ENCODE measurements at places on chromosomes 3 and 15.
A peak's percentile ranks its signal among the peaks of the same experiment; 100 is the strongest.

DNA sequence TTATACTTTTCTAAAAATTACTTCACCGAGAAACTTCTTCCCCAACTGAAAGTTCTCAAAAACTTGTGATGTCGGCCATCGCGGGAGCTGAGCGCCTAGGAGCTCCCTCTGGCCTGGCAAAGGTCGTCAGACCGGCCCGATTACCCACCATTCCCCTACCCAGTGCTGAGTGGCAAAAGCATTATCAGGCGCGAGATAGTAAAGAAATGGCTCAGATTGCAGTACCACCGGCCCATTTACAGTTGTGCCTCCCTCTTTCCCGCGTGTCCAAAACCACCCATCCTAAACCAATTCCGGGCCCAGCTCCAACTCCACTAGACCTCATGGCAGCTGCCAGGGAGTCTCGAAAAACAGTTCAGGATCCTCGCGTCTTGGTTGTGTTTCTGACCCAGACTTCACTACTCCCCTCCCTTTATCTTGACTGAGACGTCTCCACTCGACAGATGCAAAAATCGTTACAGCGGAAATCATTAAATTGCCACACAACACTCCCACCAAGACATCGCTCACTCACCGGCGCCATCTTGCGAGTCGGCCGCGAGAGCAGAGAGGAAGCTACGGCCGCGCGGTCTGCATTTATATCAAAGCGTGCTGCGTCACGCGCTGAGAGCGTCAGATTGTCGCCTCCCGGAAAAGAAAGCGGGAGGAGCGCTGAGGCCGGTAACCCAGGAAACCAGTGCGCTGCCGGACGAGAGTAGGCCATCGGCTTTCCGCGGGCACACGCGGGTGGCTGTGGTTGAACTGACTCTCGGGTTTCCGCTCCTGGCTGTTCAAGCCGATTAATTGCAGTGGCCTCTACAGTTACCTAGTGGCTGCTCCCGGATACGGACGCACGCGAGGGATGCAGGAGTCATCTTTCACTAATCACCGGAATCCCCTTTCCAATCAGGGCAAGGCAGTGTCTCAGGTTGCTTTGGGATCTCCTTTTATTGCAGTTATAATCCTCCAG, at the start of gene RPL22L1:
Gene RPL22L1 (minus strand): TSS at position 551 of the 949 bp plus-strand sequence. CDS start 28 bp downstream, at position 523.
- DNase-seq: peak; percentile 94

DNA sequence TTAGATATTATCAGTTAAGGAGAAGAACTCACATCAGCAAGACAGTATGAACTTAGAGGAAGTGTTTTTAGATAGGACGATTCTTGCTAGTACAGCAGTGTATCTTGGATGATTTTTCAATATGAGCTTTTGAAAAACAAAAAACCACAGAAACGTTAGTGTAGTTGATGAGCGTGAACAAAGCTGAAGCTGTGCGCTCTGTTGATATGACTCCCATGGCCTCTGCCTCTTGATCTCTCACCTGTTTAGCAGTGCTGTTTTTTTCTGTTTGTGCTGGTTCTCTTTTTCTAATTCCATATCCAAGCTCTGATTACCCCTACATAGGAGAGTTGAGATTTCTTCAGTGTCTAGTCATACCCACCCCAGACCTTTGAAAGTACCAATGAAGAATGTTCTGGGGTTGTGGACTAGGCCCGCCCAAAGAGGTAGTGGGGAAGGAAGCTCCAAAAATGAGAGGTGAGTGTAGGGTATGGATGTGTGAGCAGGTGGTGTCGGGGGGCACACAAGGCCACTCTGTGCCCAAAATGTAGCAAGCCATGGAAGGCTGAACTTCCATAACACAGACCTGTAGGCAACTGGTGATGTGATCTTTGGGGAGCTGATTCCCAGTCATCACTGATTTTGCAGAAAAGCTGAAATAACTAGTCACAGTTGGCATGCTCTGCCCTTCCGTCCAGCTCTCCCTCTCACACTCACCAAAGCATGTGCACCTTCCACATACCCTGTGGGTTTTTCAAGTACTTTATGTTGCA, 20.0 kb upstream of the CMTM7 start:
- DNase-seq: peak; percentile 55

GRCh38 chr3:31462050-31462569, 70.6 kb upstream of the STT3B start:
- peak; percentile 59 for DNase-seq

DNA sequence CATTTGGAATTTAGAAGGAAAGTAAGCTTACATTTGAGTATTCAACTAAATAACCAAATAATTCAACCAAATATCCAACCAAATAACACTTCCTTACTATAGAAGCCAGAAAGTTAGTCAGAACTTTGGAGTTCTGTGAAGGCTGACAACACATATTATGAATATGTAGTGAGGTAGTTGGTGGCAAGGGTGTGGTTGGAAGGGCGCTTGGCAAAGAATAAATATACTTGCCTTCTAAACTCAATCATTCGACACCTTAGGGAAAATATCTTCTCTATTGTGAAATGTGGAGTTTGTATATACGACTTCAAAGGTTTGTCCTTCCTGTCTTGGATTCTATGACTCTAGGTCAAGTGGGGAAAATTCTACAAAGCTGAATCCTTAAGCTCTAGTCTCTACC, 111.7 kb upstream of the OSTN start:
- DNase-seq: no peak

All from naive B cell (primary cell).